ENCODE measurements at places on chromosomes 6 and 20.

- DNase-seq = no peak
Observed at GRCh38 chr6:53103993-53104675, 38.9 kb downstream of the FBXO9 start.

- no peak for DNase-seq
Observed at GRCh38 chr6:133551847-133552341, 310.7 kb downstream of the EYA4 start.

- DNase-seq = no peak
Observed at GRCh38 chr6:166613027-166613426, 14.0 kb downstream of the RPS6KA2 start.

- no peak for DNase-seq
Observed at GRCh38 chr6:52317211-52317610, 32.7 kb upstream of the MCM3 start.

GRCh38 chr6:160249671-160250070 is 8.9 kb downstream of the SLC22A2 start:
- DNase-seq = no peak

GRCh38 chr6:25175681-25176080 is 103.5 kb upstream of the CARMIL1 start:
- no peak for DNase-seq

- no peak for DNase-seq
Observed at GRCh38 chr6:139943391-139943790, 568.9 kb upstream of the CITED2 start.

DNA sequence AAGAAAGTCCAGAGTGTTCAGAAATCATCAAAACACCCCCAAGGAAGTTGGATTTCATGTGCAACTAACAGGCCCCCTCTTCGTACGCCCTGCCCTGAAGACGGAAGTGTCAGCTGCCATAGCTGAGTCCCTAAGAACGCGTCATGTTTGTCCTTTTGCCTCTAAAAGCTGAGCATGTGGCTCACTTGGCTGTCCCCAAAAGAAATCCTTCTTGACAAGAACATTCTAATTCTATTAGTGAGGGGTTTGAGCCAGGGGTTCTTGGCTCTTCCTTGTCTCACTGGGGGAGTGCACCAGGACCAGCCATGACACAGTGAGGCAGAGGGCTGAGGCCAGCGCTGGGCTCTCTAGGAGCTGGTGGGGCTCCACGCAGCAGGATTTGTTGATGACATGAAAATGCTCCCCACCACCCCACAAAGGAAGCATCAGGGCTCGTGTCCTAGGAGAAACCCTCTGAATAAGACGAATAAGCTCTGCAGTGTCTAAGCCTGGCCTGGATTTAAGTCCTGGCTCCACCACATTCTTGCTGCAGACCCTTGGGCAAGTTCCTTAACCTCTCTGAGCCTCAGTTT is 20.0 kb upstream of the SPO11 start:
- peak; percentile 22 for DNase-seq

GRCh38 chr20:1477896-1478490 is 11.3 kb upstream of the NSFL1C start:
- no peak for DNase-seq

GRCh38 chr6:111620169-111620568 is 14.5 kb upstream of the TRAF3IP2 start:
- DNase-seq = no peak

DNA sequence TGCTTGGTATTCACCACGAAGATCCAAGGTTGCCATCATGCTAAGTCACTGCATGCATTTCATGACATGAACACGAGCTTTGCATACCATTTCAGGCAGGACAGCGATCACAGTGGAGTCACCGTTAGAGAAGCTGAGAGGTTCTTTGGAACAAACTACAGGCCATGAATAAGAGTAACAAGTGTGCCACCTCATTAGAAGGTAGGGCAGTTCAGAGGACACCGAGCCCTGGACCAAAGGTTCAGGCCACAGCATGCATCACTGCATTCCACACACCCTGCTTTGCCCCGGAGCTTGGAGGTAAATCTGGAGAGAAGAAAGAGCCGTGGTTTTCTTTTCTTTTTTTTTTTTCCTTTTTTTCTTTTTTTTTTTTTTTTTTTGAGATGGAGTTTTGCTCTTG is 66.9 kb upstream of the CDH4 start:
- no peak for DNase-seq

DNA sequence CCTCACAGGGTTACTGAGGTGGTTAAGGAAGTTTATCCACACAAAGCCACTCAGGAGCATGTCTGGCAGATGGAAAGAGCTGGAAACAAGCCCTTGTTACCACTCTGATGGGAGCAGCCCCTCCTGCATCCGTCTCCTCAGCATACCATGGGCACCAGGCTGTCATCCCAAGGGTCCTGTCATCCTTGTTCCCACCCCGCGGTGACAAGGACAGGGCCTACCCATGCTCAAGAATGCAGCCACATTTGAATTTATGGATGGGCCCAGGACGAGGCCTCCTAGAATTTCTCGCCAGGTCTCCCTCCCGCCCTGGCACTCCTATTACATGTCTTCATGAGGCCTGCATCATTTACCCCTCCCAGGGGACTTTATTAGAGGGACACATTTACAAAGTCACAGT is 60.0 kb downstream of the NPEPL1 start:
- DNase-seq = no peak

DNA sequence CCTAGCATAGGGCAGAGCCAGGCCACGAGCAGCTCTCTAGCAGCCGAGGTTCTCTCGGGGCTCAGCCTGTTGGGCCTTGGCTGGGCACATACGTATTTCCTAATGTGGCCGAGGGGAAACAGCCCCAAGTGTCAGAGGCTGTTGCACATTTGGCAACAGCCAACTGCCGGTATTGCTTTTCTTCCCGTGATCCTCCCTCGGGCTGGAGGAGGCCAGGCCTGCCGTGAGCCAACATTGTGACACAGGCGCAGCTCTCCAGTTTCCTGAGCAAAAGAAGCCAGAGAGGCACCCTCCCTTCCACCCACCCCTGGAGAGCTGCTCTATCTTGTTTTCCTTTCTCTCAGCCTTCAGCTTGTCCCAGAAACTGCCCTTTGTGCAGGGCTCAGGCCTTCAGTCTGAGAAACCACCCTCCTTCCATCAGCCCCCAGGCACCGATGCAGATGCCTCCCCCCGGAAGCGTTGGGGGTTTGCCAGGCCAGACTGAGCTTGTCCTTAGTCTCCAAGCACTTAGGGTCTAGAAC is 5.1 kb upstream of the BPI start:
- peak; percentile 57 for DNase-seq

- no peak for DNase-seq
Observed at GRCh38 chr20:9031991-9032390, 36.9 kb upstream of the PLCB4 start.

DNA sequence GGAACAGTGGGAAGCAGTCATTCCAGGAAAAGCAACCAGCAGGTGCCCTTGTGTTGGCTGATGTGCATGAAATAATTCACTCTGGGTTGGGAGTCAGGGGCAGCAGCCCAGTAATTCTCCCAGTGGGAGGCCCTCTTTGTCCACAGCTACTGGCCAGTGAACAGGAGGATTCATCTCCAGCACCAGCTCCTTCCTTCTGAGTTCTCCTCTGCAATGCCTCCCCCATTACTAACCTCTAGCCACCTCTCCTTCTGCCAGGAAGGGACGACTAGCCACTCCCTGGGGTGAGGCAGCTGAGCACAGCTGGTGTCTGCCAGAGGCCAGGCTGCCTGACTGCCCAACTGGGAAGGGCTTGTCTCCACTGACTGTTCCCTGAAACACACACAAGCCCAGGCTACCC is 12.5 kb upstream of the R3HDML start:
- DNase-seq = no peak

GRCh38 chr6:95574811-95575210 is 2.5 kb upstream of the MANEA start:
- DNase-seq = no peak

DNA sequence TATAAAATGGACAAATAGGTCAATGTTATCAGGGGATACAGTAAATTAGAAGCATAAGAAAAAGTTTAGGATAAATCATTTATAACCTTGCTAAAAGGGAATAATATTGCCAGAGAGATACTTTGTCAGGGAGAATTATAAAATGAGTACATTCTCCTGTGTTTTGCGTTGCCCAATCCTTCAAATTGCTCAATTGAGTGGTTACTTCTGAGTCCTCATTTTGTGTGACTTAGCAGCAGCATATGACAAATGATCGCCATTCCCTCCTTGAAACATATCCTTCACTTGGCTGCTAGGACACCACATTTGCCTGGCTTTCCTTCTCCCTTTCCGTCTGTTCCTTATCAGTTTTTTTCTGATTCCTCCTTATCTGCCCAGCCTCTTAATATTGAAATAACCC is 106.7 kb upstream of the FLRT3 start:
- no peak for DNase-seq

DNA sequence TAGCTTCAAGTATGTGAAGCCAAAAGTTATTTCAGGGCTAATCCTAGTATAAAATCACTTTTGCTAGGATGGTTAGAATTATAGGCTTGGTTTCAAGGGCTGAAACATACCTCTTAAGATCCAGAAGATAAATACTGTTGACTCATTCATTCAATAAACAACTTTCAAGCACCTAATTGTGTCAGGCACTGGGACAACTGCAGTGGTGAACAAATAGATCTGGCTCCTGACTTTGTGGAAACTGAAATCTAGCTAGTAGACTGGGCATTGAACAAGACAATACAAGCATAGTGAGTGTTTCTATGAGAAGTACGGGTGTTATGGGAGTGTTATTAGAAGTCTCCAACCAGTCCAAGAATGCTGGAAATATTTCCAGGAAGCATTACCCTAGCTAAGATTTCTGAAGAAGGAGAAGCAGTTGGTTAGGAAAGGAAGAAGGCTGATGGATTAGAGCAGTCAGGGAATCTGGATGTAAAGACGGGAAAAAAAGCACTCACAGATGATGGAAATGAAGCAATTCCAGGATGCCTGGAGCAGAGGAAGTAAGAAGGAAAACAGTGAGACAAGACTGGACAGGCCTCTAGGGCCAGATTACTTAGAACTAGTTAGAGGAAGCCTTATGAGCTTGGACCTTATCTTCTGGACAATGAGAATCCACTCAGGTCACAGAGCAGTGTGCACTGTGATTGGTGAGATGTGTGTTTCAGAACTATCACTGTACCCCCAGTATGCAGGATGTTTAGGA is 132.6 kb upstream of the RAB32 start:
- no peak for DNase-seq

- DNase-seq = no peak
Observed at GRCh38 chr6:152300517-152300916, 336.6 kb downstream of the SYNE1 start.

DNA sequence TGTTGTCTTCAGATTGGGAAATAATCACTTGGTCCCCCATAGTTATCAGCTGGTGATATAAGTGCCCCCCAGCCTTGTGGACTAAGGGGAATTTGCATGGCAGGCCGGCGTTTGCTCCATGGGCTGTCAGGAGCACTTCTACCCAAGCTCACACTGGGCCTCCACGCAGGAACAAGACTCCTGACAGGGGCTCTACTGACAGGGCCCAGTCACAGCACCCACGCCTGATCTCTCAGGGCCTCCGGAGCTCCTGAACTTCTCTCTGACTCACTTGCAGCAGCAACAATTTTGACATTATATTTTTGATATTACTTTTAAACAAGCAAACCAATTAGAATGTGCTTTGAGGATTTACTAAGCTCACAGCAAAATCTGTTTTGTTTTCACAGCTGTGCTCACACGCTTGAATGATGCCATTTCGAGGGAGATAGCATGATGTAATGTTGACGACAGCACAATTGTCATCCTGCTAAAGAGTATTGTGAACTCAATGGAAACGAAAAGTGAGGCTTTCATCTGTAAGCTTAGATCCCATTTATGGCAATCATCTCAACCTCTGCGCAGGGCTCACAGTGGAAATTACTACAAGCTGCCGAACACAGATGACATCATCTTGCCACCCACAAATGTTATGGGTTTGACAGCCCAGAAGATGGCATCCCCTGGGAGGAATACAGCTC is 28.7 kb upstream of the TXNDC5 start:
- DNase-seq = peak; percentile 61

DNA sequence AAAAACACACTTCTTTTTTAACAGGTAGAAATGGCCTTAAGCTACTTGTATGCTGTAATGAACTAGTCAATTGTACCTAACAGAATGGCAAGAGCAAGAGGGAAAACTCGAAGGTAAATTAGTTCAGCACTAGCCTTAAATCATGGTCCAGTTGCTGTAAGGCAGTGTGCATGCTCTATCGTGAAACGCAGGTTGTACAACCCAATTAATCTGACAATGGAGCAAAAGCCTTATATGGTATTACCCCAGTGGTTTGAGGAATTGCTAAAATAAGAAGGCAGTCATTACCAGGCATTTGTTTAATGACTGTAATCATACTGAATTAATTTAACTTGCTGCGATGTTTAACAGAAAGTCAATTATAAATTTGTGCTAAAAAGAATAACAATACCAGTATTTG is 69.3 kb upstream of the SOX4 start:
- DNase-seq = no peak

- no peak for DNase-seq
Observed at GRCh38 chr20:25220810-25221591, 25.5 kb downstream of the ENTPD6 start.

- peak; percentile 44 for DNase-seq
Observed at GRCh38 chr6:164947164-164947563, 362.2 kb downstream of the C6orf118 start.

- no peak for DNase-seq
Observed at GRCh38 chr20:4989570-4989969, 11.7 kb downstream of the SLC23A2 start.

DNA sequence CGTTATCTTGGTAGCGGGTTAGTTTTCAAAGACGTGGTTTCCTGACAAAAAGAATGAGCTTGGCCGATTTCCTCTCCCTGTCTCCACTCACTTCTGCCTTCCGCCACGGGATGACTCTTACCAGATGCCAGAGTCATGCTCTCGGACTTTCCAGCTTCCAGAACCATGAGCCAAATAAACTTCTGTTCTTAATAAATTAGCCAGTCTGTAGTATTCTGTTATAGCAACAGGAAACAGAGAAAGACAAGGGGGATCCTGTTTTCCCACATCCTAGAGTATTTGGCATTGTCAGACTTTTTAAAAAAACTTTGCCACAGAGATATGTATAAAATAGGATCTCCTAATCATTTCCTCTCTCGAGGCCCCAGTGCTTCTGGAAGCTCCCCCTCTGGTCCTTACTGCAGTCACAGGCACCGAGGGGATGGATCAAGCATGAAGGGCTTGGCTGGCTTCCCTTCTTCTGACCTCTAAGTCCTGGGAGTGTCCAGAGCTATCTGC is 84.9 kb upstream of the NAA20 start:
- DNase-seq = no peak

GRCh38 chr6:90294614-90294988 is 2.0 kb downstream of the BACH2 start:
- no peak for DNase-seq

DNA sequence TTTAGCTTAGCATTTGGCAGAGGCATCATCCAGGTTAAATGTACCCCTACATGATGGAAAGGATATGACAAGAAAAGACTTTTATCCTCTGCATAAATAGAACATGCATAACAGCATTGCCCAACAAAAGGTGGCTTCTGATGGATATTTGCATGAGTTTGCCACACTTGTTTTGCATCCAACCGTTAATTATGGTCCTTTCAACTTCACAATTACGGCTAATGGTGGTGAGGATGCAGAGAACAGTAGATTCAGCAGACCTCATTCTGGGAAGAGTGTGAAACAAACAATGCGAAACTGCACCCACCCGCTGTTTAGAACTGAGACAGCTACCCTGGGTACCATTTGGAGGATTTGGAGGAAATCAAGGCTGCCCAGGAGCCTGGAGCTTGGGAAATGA is 690.9 kb upstream of the CHD6 start:
- no peak for DNase-seq

Data from head of caudate nucleus (tissue), 42 donors.